ENCODE measurements at places on chromosomes 1 and 21.
A peak's percentile ranks its signal among the peaks of the same experiment; 100 is the strongest.

DNA sequence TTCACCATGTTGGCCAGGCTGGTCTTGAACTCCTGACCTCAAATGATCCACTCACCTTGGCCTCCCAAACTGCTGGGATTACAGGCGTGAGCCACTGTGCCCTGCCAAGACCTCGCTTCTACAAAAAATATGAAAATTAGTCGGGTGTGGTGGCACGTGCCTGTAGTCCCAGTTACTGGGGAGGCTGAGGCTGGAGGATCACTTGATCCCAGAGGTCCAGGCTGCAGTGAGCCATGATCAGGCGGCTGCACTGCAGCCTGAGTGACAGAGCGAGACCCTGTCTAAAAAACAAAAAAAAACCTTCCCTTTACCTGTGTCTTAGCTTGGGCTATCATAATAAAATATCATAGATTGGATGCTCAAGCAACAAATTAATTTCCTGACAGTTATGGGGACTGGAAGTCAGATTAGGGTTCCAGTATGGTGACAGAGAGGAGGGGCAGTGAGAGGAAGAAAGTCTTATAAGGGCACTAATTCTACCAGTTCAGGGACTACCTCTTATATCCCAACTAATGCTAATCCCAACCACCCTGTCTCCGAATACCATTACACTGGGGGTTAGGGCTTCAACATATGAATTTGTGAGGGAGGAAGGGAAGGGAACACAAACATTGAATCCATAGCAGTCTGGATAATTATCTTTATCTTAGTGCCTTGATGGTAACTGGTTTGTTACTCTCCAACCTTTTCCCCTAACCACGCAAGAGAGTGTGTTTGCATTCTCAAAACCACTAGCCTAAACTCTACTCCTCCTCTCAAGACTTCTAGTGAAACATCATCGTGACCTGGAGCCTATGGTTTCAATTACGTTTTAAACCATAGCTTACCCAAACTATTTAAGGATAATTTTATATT, 1.0 kb upstream of the NAXE start:
- DNase-seq: no peak

GRCh38 chr1:228045871-228046270, 36.6 kb upstream of the ARF1 start:
- no peak for DNase-seq

- DNase-seq: no peak
Measured at GRCh38 chr1:163027610-163028009, 41.6 kb upstream of the RGS4 start.

- DNase-seq: peak; percentile 23
Measured at GRCh38 chr1:115430441-115431158, 92.6 kb upstream of the NGF start.

DNA sequence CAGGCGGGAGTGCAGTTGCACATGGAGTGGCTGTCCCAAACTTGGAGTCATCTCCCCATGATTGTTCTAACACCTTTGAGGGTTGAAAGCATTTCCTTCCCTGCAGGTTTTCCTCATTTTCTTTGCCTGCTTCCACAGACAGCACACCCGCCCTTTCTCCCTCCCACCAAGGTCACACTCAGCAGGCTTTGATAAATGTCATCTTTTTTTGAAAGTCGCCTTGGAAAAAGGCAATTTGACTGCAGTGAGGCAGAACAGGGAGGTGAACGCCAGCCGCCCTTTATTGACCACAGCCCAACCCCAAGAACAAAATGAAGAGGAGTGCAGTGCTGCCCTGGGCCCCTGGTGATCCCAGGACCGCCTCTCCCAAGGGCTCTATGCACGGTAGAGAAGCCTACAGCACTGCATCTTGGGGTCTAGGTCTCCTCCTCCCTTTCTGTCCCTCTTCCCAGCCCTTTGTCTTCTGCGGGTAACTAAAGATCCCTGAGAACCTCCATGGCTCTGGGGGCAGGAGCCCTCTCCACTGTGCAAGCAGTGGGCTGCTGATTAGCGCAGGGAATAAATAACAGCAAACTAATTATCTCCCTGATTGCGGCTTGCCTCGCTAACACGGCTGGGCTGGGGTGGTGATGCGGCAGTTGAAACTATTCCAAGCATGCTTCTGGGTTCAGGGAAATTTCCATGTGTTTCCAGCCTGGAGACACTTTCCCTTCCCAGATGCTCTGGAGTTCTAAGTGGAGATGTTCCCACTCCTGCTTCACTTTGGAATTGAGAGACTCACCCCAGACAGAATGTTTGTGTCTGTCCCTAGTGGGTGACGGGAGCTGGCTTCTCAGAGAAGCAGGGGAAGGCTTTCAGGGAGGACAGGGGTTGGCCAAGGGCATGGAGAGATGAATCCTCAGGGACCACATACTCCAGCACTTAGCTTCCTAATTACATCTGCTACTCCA, 11.8 kb upstream of the AMIGO1 start:
- DNase-seq: no peak

- no peak for DNase-seq
Measured at GRCh38 chr1:56322211-56322610, 257.2 kb downstream of the PLPP3 start.

Data from erythroblast (primary cell).